ENCODE measurements at places on chromosomes 12 and 14.

DNA sequence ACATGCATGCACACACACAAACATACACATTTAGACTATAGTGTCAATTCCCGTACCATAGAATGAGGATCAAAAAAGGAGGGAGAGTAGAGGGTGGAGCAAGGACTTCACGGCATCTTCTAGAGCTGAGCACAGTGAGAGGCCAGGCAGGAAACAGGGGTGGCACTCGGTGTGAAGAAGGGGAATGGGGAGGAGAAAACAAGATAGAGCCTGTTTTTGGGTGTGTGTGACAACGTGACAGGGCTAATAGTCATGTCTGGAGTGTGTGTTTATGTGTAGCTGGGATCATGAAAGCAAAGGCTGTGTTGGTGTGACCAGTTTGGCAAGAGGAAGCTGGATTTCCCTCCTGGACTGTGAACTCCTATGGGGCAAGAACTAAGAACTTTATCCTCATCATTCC is 9.9 kb upstream of the ACVR1B start:
- no peak for DNase-seq

GRCh38 chr12:85504164-85504563 is 224.1 kb downstream of the ALX1 start:
- DNase-seq: no peak

GRCh38 chr14:91708795-91709194 is 23.1 kb downstream of the CATSPERB start:
- no peak for DNase-seq

DNA sequence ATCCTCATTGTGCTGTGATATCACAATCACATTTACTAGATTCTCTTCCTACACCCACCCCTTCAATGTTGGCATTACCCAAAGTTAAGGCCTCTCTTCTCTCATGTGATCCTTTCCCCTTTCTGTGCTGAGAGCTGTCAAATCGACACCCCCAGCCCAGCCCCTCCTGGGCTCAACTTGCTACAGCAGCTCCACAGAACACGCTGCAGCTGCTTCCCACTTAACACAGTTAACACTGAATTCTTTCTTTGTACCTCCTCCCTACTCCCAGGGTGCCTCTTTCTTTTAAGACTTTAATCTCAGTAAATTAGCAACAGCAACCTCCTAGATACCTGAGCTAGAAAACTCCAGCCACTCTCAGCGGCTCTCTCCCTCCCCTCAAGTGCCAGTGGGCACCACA is 17.8 kb downstream of the SPTB start:
- no peak for DNase-seq

- no peak for DNase-seq
These were observed 60.5 kb downstream of the PTPRQ start for GRCh38 chr12:80504389-80505163.

DNA sequence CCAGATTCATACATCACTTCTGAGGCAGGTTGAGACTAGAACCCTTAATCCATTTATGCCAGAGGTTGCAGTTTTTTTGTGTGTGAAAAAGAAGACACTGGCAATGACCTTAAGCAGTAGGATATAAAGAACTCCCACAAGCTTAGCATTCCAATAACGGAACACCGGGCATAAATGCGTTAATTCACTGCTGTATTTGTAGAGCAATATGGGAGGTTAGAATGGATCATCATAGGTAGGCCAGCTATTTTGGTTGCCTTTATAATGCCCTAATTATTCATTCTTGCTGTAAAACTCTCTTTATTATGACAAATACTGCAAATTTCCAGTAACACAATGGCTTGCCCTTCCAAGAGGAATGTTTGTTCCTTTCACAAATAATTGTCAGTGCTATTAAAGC is 322.7 kb downstream of the SOX5 start:
- no peak for DNase-seq

DNA sequence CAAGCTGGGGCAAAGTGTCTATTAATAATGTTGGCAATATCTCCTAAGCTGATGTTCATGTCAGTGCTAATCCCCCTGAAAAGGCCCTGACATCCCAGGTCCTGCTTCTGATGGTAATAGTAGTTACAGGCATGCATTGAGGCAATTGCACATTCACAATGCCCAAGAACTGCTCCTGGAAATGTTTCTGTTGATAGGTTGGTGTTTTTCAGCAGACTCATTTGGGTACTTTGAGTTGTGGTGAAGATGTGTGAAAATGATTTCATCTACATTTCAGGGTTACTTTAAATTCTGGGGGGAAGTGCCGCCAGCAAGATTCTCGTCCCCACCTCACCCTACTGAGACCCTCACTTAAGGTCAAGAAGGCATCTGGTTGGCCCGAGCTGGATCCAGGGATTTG is 92.9 kb downstream of the BBS10 start:
- DNase-seq: no peak

DNA sequence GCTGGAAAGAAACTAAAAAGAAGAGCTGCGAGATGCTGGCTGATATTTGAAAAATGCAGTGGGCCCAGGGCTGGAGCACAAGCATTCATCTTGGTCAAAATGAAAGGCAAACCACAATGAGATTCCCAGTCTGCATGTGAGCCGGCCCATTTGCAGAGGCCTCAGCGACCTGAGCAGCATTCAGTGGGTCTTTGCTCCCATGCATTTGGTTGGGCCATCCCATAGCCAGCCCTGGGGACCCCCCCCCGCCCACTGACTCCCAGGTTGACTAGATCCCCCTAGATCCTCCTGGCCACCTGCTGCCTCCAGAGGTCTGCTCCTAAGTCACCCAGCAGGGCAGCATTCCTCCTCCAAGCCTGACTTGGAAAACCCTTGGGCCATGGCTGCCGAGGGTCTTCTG is 59.8 kb downstream of the PRMT8 start:
- no peak for DNase-seq

GRCh38 chr14:76687611-76688382 is 73.5 kb upstream of the VASH1 start:
- DNase-seq: no peak

DNA sequence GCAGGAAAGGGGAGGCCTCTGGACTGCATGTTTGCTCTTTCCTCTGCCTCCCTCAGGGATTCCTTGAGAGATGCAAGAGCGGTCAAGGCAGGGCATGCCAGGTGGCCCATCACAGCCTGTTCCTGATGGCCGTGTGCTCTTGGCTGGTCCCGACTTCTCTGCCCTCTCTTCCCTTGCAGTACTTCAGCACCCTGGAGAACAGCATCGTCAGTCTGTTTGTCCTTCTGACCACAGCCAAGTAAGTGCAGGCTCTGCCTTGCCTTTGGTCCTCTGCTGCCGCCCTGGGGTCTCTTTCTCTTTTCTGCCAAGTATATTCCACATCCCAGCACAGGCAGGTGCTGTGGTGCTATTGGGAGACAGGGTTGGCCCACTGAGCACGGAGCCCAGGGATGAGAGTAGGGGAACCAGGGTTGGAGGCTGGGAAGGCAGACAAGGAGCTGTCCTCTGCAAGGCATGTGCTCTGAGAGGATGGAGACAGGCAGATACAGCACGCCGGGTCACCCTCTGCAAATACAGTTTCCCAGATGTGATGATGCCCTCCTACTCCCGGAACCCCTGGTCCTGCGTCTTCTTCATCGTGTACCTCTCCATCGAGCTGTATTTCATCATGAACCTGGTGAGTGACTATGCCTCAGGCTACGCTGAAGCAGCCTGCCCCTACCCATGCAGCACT is 51.9 kb downstream of the TPCN1 start:
- no peak for DNase-seq

DNA sequence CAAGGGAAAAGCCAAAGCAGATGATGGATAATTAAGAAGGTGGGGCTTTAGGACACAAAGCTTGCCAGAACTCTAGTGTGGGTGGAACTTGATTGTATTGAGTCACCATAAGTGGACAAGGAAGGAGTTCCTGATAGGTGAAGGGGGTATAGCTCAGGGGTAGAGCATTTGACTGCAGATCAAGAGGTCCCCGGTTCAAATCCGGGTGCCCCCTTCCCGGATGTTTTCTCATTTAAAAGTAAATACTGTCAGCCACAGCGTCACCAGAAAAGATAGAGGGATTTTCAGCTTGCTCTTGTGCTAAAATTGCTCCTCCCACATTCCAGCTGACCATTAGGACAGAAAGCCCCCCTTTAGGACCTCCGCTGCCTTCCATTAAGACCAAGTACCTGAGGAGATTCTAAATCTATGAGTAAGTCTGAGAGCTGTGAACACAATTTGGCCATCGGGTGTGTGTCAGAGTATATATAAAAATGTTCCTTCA is 36.6 kb downstream of the DCAF4 start:
- peak; percentile 83 for DNase-seq

DNA sequence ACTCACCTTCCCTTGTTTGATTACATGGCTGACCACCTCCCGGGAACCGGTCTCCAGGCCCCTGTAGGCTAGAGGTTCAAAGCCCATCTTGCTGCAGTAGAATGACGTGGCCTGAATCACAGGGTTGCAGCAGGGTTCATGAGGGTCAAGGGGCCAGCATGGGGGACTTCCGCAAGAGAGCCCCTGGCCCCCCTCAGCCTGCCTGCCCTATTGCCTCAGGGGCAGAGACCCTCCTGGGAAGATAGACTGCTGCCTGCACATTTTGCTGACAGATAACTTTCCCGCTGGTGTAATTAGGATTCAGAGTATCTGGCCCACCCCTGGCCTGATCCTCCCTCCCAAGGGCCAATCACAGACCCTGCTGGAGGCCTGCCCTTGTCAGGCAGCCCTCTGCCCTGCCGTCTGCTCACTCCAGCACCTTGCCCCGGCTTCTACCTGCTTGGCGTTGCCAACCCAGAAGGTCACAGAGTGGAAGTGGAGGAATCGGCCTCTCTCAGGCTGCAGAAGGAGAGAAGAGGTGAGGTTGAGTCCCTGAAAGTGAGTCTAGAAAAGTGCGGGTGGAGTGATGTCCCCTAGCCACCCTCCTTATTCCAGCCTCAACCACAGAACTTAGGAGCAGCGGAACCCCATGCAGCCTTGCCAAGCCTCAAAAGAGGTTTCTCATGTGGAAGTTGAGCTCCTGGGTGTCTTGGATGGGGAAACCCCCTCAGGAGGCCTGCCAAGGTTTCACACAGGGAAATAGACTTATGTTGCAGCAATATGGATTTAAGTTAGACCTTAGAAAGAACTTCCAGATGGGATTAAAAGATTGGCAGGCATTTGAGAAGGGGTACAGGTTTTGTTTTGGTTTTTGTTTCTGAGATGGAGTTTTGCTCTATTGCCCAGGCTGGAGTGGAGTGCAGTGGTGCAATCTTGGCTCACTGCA is 1.1 kb downstream of the HPD start:
- DNase-seq: no peak

DNA sequence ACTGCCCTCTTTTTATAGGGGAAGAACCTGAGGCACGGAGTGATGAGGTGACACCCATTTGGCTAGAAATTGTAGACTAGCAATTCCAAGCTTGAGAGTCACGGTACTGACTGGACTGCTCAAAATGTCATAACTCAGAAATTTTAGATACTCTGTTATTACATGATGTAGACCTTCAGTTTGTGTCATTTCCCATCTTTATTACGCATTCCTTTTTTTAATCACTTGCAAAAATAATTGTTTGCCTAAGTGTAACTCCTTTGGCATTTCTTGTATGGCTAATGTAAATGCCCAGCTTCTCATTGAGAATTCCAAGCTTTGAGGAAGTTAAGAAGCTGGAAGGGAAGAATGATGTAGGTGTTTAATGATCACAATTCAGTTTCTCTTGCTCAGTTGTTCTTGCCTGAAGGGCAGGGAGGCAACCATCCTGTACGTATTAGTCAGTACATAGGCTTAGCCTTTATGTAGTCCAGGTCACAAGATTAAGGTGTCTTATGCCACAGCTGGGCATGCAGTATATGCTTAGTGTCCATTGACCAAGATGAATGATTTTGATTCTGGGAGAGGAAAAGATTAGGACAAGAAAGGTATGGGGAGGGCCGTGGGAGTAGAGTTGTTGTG is 68.2 kb upstream of the EVL start:
- no peak for DNase-seq

DNA sequence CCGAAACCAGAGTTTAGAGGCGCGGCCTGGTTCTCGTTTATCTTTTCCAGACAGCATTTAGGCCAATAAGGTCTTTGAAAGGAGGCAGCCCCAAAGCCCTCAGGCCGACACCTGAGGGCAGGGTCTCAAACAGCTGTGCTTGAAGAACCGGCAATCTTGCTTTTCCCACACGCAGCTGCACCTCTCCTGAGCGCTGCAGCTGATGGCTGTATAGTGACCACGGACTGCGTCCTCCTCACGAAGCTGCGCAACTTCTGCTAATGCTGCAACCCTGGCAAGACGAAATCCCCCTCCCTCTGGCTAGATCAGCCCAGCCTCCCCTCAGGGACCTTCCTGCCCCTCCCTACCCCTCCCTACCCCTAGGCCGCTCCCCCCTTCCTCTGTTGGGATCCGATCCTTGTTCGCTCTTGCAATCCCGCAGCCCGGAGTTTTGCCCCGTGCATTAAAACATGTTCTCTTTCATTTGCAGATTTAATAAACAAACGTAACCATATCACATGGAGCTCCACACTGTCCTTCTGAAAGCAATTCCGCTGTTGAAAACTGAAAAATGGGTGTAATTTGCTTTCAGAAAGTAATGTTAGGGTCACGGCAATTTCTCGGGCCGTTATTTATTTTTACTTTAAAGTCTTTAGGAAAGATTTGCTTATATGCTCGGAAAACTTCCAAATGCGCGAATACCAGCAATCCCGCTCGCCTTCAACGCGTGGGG is 4.8 kb upstream of the PAX9 start:
- no peak for DNase-seq

GRCh38 chr14:90454041-90455000 is 57.5 kb downstream of the CALM1 start:
- no peak for DNase-seq

GRCh38 chr12:54355104-54355815 is 9.0 kb downstream of the GPR84 start:
- no peak for DNase-seq

GRCh38 chr12:67760586-67761275 is 112.2 kb downstream of the DYRK2 start:
- no peak for DNase-seq

DNA sequence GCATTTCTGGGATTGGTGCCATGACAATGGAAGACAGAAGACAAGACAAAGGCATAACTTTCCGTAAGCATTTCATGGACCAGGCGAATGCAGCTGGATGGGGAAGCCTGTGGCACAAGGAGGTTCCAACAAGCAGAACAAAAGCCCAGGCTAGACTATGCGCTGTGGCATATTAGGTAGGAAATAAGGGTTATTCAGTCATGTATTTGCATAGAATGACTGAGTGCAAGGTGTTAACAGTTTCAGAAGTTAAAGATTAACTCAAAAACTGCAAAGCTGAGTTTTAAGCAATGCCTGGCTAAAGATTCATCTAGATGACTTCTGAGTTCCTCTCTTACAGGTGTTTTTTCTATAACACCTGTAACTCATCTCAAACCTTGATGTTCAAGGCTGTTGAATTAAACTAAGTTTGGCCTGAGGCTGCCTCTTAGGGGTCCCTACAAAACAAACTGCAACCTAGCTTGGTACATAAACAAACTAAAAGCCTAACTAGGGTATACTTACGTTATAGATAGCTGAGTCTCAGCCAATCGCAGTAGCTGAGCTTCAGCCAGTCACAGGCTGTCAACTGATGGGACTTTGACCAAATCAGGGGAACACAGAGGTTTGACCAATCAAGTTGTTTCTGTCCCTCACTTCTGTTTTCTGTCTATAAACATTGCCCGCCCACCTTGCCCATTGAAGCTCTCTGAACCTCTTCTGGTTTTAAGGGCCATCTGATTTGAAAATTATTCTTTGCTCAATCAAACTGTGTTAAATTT is 52.2 kb upstream of the PLBD1 start:
- DNase-seq: no peak
